ENCODE measurements at places on chromosomes 3 and 15.

DNA sequence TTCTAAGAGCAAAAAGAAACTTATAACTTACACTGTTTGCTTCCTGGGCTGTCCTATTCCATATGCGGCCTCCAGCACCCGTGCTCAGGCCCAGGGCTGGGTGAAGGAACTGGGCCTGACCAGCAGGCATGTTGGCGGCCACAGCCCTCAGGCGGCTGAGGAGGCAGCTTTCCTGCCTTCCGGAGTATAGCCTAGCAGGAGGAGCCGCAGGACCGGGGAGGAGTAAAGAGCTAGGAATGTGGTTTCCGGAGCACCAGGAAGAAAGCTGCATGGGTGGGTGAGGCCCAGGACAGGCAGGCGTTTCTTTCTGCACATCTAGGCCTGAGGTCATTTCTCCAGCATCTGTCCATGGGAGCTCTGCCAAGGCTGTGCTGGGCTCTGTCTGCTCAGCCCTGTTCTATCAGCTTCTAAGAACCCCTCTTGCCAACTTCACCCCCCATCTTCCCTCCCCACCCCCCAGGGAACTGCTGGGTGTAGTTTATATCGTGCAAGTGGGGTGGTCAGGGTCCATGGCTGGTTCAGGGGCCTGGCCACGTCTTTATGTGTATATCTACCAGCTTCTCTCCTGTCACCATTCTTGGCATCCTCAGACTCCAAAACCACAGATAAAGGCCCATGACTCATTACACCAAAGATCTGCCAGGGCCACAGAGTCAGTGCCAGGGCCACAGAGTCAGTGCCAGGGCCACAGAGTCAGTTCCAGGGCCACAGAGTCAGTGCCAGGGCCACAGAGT is 7.8 kb upstream of the KIF7 start:
- no peak for DNase-seq

DNA sequence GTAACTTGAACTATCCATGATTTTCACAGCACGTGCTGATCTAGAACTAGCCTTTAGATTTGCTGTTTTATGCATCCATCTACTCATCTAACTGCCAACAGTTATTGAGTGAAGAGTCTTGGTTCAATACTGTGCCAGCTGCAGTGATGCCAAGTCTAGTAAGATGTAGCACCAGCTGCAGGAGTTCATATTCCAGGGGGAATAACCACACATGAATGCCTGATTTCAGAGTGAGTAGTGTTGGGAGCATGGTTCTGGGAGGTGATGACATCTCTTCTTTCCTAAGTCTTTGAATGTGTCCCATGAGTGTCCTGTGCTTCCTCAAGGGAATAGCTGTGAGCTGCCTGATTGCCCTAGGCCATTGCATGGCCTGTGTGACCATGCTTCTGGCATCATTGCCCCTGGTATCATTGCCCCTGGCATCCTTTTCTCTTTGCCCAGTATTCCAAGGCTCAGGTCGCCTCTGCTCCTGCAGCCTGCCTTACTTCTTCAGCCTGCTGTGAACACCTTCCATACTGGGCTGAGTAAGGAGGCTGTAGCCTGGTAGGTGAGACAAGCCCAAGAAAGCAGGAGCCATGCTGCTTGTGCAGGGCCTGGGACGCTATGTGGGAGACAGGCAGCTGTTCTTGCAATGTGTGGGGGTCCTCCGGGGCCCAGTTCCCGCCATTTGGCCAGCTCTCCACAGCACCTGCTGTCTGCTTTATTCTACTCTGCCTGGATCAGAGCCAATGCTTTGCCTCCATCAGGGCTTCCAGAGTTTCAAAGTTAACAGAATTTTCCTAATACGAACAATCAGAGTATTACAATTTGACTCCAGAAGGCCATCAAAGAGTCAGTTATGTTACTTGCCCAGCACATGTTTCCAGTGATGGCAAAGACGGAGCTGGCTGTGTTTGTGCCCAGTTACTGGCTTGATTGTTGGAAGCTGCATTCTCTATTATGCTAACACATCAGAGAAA is 73.2 kb downstream of the CLSTN2 start:
- no peak for DNase-seq

DNA sequence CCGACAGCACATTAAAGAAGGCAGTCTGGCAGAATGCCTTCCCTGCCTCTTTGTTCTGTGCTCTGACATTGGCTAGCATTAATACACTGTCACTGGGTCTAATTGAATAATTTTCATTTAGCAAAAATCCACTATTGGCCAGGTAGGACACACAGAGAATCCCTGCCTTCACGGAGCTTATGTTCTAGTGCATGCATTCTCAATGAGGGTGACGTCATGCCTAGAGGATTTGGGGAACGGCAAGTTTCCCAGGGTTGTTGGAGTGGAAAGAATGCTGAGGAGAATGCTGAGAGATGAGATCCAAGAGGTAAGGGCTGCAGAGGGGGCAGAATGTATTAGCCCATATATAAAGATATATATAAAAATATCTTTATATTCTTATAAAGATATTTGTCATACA is 284.7 kb downstream of the ERC2 start:
- DNase-seq: no peak

DNA sequence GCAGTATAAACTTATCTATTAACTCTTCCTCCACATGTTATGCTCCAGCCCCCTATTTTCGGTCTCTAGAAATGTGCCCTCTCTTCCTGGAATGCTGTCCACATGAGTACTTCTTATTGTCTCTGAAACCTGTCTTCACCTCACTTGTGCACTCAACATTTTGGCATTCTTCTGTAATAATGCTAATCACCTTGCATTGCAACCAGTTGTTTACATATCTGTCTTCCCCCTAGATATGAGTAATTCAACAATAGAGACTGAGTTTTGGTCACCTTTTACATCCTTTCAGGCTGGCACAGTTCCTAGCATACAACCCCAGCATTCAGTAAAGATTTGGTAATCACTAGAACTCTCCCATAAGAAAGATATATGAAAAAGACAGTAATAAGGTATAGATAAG is 17.2 kb downstream of the CCDC80 start:
- no peak for DNase-seq

- DNase-seq: no peak
Observed at GRCh38 chr3:132038198-132038825, 3.5 kb upstream of the CPNE4 start.

GRCh38 chr3:16739541-16740105 is 134.4 kb upstream of the DAZL start:
- no peak for DNase-seq

- no peak for DNase-seq
Observed at GRCh38 chr3:54283470-54283869, 161.1 kb downstream of the CACNA2D3 start.

- no peak for DNase-seq
Observed at GRCh38 chr3:193391902-193392301, 13.3 kb upstream of the ATP13A5 start.

DNA sequence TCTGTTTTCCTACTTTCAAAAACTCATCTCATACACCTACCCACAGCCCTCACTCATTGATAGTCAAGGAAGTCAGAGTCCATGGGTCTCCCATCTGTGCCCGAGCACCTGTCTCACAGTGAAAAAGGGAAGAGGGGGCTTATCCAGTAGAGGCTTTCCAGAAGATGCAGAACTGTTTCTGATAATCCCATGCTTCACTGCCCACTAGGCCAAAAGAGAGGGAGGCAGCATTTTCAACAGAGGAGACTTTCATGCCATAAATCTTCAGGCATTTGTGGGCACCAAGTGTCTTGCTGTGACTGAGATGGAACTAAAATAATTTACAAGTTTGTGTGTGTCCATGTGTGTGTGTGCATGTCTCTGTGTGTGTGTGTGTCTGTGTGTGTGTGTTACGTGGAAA is 117.9 kb upstream of the PHLDB2 start:
- no peak for DNase-seq

GRCh38 chr3:25618028-25618427 is 46.7 kb downstream of the TOP2B start:
- DNase-seq: no peak

GRCh38 chr15:66901336-66902100 is 163.9 kb upstream of the SMAD3 start:
- no peak for DNase-seq

DNA sequence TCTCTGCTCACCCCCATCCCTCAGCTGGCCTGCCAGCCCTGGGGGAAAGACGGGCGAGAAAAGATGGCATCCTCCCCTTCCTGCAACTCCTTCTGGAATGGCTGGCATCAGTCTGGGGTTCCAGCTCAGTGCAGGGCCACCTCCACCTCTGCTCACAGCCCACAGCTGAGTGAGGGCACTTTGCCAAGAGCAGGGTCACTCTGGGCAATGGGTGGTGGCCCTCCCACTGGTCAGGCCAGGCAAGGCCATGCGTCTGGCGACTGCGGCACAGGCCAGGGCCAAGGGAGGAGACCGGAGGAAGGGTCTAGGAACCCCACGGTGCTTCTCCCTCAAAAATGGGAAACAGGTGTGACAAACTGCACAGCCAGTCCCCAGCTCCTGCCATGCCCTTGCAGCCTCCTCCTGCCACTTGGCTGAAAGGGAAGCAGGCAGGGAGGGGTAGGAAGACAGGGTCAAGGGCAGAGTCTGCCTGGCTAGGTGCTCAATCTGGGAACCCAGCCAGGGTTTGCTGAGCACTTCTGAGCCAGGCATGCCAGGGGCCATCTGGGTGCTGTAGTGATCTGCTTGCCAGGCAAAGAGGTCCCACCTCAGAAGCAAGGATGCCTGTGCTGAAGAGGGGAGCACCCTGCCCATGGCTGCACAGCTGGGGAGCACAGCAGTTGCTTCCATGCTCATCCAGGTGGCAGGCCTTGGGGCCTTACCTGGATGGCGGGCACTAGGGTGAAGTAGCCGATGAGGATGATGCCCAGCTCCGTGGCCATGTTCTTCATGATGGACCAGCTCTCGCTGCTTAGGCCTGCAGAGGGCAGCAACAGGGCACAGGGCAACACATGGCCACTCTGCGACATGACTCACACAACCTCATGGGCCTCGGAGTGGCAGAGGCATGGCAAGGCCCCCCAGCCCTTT is 41.2 kb downstream of the PTPN23 start:
- DNase-seq: no peak

- no peak for DNase-seq
Observed at GRCh38 chr3:141659821-141660613, 78.1 kb upstream of the RNF7 start.

- DNase-seq: peak; percentile 46
Observed at GRCh38 chr3:100316641-100317069, 17.9 kb upstream of the NIT2 start.

- no peak for DNase-seq
Observed at GRCh38 chr15:69421498-69421897, 7.3 kb downstream of the KIF23 start.

GRCh38 chr3:38011111-38011510 is 18.3 kb downstream of the PLCD1 start:
- DNase-seq: no peak

- no peak for DNase-seq
Observed at GRCh38 chr15:51024735-51025453, 69.8 kb downstream of the TNFAIP8L3 start.

- no peak for DNase-seq
Observed at GRCh38 chr3:178948546-178948945, 123.1 kb downstream of the ZMAT3 start.

GRCh38 chr15:56468401-56468800 is 3.5 kb upstream of the MNS1 start:
- DNase-seq: no peak

GRCh38 chr15:40875991-40876730 is 2.1 kb upstream of the RHOV start:
- no peak for DNase-seq

DNA sequence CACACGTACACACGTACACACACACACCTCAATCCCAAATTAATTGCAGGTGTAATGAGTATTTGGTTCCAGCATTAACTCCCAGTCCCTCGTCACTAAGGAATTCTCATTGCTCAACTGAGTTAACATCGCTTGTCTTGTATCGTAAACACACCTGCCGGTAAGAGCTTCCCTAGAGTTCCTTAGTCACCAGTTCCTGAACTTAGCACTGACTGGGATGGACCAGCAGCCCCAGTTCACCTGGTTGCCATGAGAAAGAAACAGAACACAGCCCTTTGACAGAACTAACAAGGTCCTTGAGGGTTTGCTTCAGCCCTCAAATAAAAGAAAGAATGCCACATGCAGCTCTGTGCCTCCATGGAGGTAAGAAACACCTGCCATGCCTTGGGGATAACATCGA is 66.3 kb upstream of the SLCO3A1 start:
- no peak for DNase-seq

DNA sequence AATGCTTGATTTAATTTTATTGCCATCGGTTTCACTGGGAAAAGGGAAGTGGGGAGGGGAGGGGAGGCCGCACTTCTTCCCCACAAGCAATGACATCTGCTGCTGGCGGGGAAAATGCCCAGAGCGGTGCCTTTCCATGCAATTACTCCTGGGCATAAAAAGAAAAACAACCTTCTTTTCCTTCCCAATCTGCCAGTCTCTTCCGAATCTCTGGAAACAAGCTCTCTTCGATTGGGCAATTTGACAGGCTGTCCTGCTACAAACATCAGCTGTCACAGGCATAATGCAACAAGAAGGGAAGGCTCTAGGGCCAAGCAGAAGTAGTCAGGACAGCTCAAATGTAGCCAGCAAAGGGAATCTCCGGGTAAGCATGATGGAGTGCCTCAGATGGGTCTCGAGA is 93.4 kb upstream of the STRIT1 start:
- no peak for DNase-seq

DNA sequence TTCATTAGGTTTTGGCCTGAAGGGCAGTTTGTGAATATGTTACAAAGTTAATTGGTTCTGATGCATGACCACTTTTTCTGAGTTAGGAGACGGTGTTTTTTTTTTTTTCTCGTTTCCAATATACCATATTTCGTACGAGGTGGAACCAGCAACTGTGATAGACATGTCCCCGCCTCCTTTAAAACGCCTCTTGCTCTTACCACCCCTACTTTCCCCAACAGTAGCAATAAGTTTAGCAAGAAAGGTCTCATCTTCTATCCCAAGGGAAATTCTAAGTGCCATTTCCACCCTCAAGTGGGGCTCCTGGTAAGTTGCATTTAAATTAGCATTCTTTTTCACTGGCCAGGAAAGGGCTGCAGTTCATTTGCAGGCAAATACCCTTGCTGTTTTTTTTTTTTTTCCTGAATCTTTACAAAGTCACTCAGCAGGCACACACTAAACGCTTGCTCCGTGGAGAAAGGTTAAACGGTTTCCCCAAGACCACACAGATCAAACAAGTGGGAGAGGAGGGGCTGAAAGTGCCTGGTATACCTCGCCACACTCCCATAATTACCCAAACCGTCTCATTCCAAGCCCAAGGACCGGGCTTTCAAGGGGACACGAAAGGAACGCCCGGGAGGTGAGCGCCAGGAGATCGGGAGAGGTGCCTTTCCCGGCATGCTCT is 39.5 kb upstream of the MGA start:
- DNase-seq: no peak

- DNase-seq: peak; percentile 3
Observed at GRCh38 chr3:63193647-63194046, 84.5 kb upstream of the SYNPR start.

DNA sequence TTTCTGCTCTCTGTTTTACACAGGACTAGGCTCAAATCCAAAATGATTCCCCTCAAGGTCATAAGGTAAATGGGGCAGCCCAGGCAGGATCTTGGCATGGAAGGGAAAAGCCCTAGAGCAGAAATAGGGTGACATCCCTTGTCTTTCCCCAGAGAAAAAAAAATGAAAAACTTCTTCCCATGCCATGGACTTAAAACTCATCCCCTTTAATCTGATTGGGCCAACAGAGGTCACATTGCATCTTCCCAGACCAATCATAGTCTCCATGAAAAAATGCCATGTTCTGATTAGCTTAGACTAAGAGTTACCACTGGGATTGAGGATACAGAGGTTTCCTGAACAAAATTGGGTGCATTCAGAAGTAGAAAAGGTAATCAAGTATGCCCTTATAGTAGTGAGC is 241.3 kb upstream of the LRTM1 start:
- no peak for DNase-seq

- DNase-seq: no peak
Observed at GRCh38 chr15:97841558-97841957, 118.9 kb upstream of the ARRDC4 start.
